CD4-positive, alpha-beta T cell treated with Interleukin-6 for 4 hours (primary cell): ENCODE measurements at places on chromosomes 4 and X.

GRCh38 chr4:129358571-129358970, 262.6 kb downstream of the C4orf33 start:
- DNase-seq, result no peak

- DNase-seq, result no peak
These were observed 59.0 kb downstream of the CCSER1 start for GRCh38 chr4:90186229-90186628.

DNA sequence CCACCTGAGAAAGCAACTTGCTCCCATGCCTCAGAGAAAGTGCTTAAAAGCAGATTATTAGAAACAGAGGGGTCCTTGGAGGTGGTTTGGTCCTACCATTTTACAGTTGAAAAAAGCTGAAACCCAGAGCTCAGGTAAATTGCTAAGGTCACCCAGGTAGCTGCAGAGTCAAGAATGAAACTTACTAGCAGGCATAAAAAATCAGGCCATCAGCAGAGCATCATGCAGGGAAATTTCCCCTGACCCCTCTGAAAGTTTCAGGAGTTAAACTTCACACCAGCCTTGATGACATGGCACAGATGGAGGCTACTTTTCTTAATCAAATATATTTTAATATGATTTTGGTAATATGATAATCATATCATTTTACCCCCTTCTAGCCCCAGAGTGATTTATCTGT, 70.3 kb downstream of the IRF2 start:
- no peak for DNase-seq

- DNase-seq, result no peak
These were observed 317.0 kb downstream of the ADGRL3 start for GRCh38 chr4:61517144-61517543.

- DNase-seq, result no peak
These were observed 107.7 kb upstream of the LRPAP1 start for GRCh38 chr4:3639613-3640586.

GRCh38 chr4:29390921-29391320, 1329.2 kb upstream of the PCDH7 start:
- no peak for DNase-seq

GRCh38 chrX:113551919-113552318, 711.3 kb upstream of the AMOT start:
- DNase-seq, result no peak

GRCh38 chr4:113584407-113585150, 177.0 kb downstream of the CAMK2D start:
- DNase-seq, result no peak

DNA sequence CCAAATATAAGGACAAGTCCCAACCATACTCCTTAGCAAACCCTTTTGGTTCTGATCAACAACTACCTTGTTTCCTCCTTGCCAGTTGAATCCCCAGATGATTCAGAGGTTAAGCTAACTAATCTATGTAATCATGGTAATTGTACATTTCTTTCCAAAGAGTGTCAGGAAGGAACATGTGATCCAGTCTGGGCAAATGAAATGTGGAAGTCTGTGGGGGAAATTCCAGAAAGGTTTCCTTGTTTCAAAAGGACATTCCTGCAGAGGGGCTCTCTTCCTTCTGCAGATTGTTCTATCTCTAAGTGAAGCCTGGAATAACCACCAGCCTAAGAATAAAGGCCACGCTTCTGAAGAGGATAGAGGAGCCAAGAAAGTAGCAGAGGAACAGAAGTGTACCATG, 7.0 kb downstream of the PRSS12 start:
- no peak for DNase-seq

DNA sequence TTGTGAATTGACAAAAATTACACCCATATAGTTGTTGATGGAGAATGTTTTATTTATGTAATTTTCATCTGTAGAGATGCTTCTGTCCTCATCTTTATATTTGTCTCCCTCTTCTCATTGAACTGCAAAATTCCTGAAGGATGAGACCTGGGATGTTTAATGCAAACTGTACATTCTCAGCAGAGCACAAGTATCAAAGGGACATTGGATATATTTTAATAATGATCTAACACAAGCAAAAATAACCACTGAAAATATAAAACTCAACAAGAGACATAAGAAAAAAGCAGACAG, 28.6 kb downstream of the UGDH start:
- DNase-seq, result no peak

DNA sequence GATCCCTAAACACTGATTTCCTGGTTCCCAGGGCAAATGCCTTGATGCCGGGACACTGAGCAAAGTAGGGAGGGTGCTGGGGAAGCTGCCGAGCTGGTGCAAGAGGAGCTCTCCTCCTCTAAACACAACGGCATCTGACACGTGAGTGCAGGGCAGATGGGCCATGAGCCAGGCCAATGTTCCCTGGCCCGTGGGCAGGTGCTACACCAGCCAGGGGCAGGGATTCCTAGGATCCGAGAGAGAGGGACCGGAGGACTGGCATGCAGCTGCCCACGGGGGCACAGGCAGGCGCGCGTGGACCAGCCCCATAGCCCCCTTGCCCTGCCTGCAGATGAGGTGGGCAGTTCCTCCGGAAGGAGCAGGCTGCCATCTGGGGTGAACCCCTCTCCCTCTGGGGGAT, 66.8 kb upstream of the AFAP1 start:
- DNase-seq, result no peak

DNA sequence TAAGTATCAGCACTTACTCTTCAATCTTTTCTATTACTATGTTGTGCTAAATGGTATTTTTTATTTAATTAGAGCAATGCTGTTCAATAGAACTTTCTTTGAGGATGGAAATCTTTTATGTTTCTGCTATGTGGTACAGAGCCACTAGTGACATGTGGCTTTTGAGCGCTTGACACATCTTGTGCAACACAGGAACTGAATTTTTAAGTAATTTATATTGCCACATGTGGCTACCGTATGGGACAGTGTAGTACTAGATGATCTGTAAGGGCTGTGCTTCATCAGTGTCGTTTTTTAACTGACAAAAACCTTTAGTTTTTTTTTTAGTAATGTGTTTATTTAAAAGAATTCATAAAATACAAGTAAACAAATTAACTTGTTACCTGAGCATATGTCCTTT, 22.4 kb downstream of the HPRT1 start:
- DNase-seq, result no peak

GRCh38 chrX:154486396-154487207, at the start of gene UBL4A:
Gene UBL4A (minus strand): TSS chrX:154486615. CDS start chrX:154486584, 31 bp downstream.
- peak; percentile 69 for DNase-seq

- DNase-seq, result no peak
These were observed 23.5 kb downstream of the TIGD2 start for GRCh38 chr4:89134775-89135319.

DNA sequence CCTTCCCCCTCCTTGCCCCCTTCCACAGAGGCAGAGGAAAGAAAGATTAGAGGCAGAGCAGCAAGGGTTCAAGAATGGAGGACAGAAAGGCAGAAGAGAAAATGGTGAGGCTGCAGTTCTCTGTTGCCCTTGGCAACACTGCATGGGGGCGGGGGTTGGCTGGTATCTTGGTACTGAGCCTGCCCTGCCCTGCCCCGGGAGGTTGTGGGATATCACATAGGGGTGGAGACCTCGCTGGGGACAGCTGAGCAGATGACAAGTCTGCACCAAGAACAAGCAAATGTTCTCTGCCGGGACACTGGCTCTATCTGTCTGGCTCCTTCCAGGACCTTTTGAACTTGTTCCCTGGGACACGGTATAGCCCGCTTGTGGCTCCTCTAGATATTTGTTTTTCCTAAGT, 39.8 kb downstream of the NHS start:
- no peak for DNase-seq

GRCh38 chr4:134470544-134470943, 269.0 kb upstream of the PABPC4L start:
- DNase-seq, result no peak

DNA sequence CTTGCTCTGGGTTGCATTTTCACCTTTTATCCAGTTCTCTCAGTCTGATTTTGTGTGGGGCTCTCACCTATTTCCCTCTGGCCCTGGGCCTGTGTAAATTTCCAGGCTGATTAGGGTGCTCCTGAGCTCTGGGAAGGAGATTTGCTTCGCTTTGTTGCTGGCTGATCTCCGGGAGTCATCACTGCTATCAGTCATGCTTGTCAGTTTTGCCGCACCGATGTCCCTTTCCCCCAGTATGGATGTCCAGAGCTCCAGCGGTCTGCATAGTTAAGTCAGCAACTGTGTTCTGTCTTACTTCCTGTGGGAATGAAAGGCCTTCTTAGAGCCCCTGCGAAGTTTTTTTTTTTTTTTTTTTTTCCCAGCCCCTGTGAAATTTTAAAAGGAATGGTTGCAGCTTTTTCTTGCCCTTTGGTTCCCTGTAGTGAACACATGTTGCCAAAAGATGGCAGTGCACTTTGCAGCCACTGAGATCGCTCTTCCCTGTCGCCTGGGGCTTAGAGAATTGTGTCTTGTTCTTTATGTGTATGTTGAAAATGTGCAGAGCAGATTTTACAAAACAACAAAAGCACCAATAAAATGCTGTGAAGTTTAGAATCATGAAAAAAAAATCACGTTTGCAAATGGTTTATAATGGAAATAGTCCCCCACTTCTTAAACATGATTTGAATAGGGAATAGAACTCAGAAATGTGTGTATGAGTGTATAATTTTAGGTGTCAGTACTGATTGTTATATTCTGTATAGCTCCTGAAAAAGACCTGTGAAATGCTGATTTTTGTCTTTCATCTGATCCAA, 109.1 kb upstream of the SLC4A4 start:
- no peak for DNase-seq

GRCh38 chrX:72304877-72305276, 837 bp downstream of the CITED1 start:
- no peak for DNase-seq

- DNase-seq, result no peak
These were observed 651.3 kb downstream of the TECRL start for GRCh38 chr4:63757929-63758328.

DNA sequence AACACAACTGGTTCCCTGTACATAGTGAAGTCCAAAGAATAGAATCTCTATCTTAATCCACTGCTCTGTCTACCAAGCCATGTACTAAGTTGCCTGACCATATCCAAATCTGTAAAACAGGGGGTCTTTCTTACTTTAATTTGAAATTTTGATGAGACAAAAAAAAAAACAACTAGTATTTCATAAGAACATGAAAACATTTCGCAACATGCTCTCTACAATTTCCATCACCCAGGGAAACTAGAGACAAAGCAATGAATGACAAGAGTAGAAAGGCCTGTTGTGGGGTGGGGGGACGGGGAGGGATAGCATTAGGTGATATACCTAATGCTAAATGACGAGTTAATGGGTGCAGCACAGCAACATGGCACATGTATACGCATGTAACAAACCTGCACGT, 279.9 kb downstream of the PPP3CA start:
- DNase-seq, result no peak

DNA sequence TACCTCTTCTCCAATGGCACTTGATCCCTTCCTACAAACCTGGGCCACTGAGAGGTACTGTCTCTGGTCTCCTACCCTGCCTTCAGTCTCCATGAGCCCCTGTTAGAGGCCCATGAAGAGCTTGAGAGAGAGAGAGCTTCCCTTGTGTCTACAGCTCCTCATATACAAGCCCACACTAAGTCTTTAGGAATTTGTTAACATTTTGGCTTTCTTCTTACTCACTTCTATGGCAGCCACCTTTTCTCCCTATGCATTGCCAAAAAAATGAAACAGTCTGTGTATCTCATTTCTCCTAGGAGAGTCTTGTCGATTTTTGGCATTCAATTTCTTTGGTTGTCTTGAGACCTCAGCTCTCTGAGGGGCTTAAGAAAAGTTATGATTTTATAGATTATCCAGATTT, 90.9 kb upstream of the LNX1 start:
- DNase-seq, result no peak

DNA sequence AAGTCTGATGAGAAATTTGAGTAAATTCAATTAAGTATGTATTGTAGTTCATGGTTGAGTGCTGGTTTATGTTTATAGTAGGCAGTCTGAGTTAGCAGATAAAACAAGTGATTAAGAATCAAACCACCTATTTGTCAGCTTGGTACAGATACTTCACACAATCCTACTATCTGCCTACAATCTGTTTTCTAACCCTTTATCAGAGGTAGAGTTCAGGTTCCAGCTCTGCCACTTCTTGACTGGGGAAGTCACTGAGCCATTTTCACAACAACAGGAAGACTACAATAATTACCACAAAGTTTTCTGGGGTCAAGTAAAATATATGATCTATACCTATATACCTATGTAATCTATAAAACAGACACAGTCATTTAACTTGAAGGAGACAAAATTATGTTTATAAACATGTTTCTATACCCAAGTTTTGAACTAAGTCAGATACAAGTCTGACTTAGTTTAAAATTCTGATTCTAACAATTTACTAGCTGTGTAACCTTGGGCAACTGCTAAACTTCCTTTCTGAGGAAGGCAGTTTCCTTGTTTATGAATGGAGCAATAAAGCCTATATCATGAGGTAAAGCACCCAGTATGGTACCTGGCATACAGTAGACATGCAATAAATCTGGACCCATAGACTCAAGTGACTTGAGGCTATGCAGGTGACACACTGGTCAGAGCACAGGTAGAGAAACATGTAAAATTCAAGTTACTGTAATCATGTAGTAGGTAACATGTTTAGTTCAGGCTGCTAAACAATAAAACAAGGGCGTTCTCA, 37.2 kb upstream of the BDH2 start:
- no peak for DNase-seq

DNA sequence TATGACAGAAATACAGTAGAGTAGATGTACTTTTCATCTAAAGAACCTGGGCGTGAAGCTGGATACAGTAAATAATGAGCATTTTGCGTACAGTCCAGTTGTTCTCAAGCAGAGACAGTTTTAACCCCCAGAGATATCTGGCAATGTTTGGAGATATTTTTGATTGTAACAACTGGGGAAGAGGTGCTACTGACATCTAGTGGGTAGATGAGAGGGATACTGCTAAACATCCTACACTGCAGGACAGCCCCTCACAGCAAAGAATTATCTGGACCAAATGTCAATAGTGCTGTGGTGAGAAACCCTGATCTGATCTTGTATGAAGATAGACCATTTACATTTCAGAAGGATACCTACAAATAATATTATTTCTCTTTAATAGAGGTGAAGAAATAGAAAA, 200.2 kb upstream of the FAM47A start:
- no peak for DNase-seq

GRCh38 chr4:89800012-89800516, 36.9 kb downstream of the SNCA start:
- DNase-seq, result no peak

- DNase-seq, result no peak
These were observed 180.4 kb downstream of the SLIT2 start for GRCh38 chr4:20432088-20432487.

GRCh38 chr4:152392079-152392478, 143.8 kb downstream of the FBXW7 start:
- no peak for DNase-seq

- no peak for DNase-seq
These were observed 18.0 kb downstream of the LYAR start for GRCh38 chr4:4271912-4272311.

GRCh38 chrX:6095469-6095868, 133.2 kb downstream of the NLGN4X start:
- DNase-seq, result no peak
